ENCODE measurements at places on chromosomes 7 and 10. TPM values are rescaled to one million over a fixed set of nuclear protein-coding genes. Genes with fewer than 3 reads are reported as not detected.

Gene GSDME
- 19.8 TPM for total RNA-seq

Gene FOXP2
- total RNA-seq: 1.7 TPM

Gene SEMA3A
- 54.7 TPM for total RNA-seq

Gene CALML3
- total RNA-seq: not detected

Gene HKDC1
- 0.23 TPM for total RNA-seq

Gene NOBOX
- total RNA-seq: not detected

Gene ANKRD61
- total RNA-seq: 1.3 TPM

Gene ZNF511
- 53.2 TPM for total RNA-seq

Gene OPN4
- total RNA-seq: 0.02 TPM

Gene CEP55
- total RNA-seq: 69.9 TPM

Gene TMEM209
- total RNA-seq: 20.2 TPM

Gene AGBL3
- total RNA-seq: not detected

Gene BPGM
- 16.8 TPM for total RNA-seq

Gene ANKRD2
- 0.15 TPM for total RNA-seq

Gene PNLIPRP1
- total RNA-seq: not detected

Gene GDF2
- total RNA-seq: not detected

Gene AGR2
- total RNA-seq: not detected

Gene FAM25A
- not detected for total RNA-seq

Gene IFIT1B
- total RNA-seq: 0.12 TPM

Gene FGFR2
- total RNA-seq: 3.7 TPM

Gene NEUROD6
- total RNA-seq: not detected

Gene AKR1C2
- total RNA-seq: 74.6 TPM

Gene ZDHHC6
- total RNA-seq: 36.0 TPM

Gene LIPK
- total RNA-seq: not detected

Gene SERPINE1
- 12.7 TPM for total RNA-seq

Gene PNLIP
- total RNA-seq: not detected

Gene SFTPA1
- not detected for total RNA-seq
